ENCODE measurements at places on chromosomes 5 and 9.
A peak's percentile ranks its signal among the peaks of the same experiment; 100 is the strongest.

DNA sequence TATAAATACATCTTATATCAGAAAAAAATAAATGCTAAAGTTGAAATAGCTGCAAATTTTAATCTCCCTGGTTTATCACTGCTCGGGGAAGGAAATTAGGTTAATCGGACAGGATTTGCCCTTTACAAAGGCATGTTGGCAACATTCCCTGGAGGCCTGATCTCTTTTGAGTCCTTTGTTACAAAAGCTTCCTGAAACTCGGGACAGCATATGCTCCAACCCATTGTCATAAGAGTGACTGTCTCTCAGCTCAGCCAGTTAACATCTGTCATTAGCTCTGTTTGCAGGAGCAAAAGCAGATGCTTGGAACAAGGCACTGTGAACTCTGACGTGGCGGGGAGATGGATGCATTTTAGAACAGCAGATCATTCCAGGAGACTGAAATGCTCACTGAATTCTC, 80.6 kb downstream of the MYO10 start:
- no peak for DNase-seq

DNA sequence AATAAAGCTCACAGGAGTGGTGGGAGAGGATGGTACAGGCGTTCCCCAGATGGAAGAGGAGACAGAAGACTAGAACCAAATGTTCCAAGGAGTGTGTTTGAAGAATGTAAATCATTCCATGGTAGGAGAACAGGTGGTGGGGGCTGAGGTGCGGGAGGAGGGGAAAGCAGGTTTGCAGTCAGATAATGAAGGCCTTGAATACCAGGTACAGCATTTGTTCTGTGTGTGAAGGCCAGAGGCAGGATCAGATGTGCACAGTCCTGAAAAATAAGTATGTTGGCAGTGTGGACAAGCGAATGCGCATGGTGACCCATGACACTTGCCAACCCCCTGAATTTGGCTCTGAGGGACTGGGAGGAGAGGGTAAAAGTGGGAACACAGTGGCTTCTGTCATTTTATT, 59.9 kb upstream of the ALDH1B1 start:
- DNase-seq = no peak

GRCh38 chr9:128587453-128587852, 35.1 kb downstream of the SPTAN1 start:
- DNase-seq = no peak

GRCh38 chr5:152094716-152095115, 170.1 kb upstream of the GLRA1 start:
- no peak for DNase-seq

- no peak for DNase-seq
These were observed 10.5 kb downstream of the HSPA4 start for GRCh38 chr5:133062276-133062675.

GRCh38 chr9:133943036-133943780, 48.9 kb downstream of the VAV2 start:
- no peak for DNase-seq

- no peak for DNase-seq
These were observed 45.8 kb downstream of the KLF4 start for GRCh38 chr9:107443786-107444185.

DNA sequence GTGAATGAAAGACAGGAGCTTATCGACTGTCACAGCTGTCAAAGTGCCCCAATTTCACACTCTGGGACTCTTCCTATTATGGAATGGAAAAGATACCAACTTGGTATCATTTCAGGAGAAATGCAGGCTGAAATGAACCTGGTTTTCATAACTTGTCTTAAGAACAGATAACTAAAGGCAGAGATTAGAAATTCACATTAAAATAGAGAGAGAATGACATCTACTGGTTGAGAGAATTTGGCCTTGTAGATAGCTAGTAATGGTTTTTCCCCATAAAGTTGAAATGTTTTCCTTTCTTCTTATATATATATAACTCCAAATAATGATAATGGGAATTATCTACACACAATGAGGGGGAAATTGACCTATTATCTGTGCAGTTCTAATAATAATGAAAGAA, 600.2 kb upstream of the CCNG1 start:
- no peak for DNase-seq

- DNase-seq = no peak
These were observed 176.1 kb downstream of the PCSK1 start for GRCh38 chr5:96256795-96257470.

DNA sequence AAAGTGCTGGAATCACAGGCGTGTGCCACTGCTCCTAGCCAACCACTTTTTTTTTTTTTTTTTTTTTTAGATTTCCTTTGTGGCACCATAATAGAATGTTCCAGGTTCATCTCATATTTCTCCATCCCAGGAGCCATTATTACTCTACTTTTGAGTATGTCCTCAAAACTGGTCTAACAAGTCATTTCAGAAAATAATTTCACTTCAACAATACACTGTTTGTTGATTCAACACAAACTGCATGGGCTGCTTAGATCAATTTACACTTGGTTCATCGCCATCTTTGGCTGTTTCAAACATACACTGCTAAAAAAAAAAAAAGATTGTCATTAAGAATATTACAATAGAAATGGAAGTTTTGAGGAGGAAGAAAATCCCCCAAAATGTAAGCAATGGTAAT, 57.9 kb downstream of the CSNK1A1 start:
- no peak for DNase-seq

- no peak for DNase-seq
These were observed 63.2 kb upstream of the IQGAP2 start for GRCh38 chr5:76339919-76340318.

- DNase-seq = peak; percentile 65
These were observed at the start of gene CDHR2 for GRCh38 chr5:176548967-176549444. Gene CDHR2 (plus strand): TSS chr5:176549342. CDS start chr5:176565353, 16,011 bp downstream.

- DNase-seq = no peak
These were observed 16.6 kb upstream of the ELAVL2 start for GRCh38 chr9:23842565-23843129.

DNA sequence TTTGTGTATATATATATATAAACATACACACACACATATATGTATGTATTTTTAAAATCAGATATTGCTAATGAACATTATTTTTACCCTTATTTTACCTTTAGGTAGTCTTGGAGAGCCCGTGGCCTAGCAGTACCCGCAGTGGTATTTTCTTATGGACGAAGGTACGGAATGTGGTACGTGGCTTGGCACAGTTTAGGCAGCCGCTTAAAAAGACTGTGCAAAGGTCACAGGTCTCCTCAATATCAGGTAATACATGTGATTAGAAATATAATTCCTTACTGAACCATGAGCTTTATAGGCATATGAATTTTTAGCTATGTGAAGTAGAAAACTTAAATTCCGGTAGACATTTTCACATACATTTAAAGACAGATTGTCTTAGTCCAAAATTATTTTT, 43.9 kb downstream of the RPS6 start:
- DNase-seq = no peak

- no peak for DNase-seq
These were observed 174.6 kb upstream of the IL12B start for GRCh38 chr5:159504857-159505304.

Data from HuH-7 (cell line).